Transverse colon (tissue), 4 donors: ENCODE measurements at places on chromosomes 13 and 19. TPM values are rescaled to one million over a fixed set of nuclear protein-coding genes. Genes with fewer than 3 reads are reported as not detected.

DNA sequence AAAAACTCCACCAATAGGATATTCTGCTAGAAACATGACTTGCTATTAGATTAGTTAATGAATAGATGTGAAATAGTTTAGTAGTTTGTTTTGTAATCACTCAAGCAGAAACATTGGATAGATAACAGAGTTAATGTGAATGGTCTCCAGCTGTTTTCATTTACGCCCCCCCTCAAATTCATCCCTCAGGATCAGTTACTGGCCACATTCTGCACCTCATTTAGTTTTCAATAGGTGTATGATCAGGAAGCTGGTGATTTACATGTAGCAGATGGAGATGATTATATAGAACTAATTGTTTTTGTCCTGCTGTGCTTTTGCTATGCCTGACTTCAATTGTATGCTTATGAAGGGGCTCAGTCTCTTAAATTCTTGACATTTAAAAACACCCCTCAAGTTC lies 759.0 kb downstream of the SLITRK6 start:
- DNase-seq: no peak

GRCh38 chr13:38405216-38405615 lies 55.6 kb downstream of the UFM1 start:
- no peak for DNase-seq

GRCh38 chr13:93216122-93216521 lies 10.5 kb upstream of the GPC6 start:
- no peak for DNase-seq

GRCh38 chr19:2743099-2743498 lies 3.3 kb upstream of the SLC39A3 start:
- no peak for DNase-seq

DNA sequence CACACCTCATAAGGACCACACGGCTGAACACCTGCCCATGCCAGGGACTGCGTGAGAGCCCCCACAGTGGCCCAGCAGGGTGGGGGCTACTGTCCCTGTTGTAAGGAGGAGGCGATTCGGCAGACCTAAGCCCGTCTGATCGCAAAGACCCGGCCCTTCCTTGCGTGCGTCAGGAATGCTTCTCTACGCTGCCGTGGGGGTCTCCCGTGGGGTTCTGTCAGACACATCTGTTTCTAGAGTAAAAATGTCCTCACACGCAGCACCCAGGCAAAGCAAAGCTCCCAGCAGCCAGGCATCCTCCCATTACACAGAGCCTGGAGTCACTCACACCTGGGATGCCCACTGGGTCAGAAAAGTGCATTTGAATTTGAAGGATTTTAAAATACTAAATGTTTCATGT lies 147.7 kb upstream of the SOX1 start:
- no peak for DNase-seq

DNA sequence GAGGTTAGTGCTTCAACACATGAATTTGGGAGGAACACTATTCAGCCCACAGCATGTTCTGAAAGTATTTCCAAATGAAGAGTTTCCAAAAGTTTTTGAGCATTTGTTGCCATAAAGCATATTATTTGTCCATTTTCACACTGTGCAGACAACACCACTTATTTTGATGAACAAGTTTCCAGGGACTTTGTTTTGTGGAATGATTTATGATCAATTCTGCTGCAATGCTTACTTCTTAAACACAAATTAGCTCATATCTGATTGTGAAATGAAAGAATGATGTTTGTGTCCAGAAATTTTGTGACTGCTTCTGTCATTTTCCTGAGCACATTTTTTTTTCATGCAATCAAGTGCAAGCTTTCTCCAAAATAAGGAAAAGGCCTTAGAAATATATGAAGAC lies 205.3 kb downstream of the RAP2A start:
- DNase-seq: no peak

DNA sequence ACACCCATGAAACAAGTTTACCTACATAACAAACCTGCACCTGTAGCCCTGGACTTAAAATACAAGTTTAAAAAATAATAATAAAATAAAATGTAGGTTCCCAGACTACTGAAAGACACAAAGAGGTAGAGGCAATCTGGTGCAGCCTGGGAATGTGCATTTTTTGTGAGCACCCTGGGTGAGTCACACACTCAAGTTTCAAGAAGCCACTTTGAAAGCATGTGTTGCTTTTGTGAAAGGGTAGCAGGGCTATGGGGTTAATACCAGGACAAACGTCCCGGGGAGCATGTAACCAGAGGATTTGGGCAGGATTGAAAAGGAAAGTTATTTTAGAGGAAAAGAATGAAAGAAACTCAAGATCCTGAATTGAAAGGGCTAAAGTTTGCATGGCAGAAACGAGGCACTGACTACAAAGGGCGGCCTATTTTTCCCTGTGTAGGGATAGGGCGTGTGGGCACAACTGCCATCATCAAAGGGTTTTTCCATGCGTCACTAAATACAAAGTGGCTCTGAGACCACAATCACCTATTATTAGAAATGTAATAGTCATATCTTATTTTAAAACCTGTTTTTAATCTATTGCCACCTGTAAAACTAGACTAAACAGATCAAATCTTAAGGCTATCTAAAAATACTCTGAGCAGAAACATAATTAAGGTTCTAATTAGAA lies 314.9 kb downstream of the COG6 start:
- no peak for DNase-seq

DNA sequence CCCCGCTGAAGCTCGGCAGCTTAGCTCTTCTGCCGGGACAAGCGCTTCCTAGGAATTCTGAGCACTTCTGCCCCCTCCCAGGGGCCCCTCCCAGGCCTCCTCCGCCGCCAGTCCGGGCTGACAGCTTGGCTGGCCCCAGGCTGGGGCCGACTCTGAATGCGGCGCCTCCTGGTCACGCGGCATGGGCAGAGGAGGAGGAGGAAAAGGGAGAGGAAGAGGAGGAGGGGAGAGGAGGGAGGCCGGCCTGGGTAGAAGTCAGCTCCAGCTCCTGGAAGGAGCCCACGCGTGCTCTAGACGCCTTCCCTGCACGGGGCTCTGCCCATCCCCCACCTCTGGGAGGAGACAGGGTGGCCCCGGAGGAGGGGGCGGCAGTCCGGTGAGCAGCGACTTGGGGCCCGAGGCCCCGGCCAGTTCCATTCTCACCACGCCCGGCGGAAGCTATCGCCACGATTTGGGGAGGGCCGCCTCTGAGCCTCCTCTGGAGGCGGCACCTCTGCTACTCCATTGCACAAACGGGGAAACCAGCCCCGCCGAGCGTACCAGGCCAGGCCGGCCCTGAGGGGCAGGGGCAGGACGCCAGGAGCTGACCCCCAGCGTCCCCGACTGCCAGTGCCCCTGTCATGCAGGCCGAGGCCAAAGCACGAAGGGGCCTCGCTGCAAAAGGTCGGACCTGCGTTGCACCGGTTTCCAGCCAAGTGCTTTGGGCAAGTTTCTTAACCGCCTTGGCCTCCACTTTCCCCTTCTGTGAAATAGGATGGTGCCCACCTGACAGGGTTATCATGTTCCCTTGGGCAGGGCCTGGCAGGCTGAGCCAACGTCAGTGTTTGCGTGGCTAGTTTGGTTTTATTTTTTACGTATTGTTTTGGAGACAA lies 31.6 kb downstream of the CCNE1 start:
- peak; percentile 25 for DNase-seq

- no peak for DNase-seq
Observed at GRCh38 chr13:109608503-109608902, 177.9 kb downstream of the IRS2 start.

DNA sequence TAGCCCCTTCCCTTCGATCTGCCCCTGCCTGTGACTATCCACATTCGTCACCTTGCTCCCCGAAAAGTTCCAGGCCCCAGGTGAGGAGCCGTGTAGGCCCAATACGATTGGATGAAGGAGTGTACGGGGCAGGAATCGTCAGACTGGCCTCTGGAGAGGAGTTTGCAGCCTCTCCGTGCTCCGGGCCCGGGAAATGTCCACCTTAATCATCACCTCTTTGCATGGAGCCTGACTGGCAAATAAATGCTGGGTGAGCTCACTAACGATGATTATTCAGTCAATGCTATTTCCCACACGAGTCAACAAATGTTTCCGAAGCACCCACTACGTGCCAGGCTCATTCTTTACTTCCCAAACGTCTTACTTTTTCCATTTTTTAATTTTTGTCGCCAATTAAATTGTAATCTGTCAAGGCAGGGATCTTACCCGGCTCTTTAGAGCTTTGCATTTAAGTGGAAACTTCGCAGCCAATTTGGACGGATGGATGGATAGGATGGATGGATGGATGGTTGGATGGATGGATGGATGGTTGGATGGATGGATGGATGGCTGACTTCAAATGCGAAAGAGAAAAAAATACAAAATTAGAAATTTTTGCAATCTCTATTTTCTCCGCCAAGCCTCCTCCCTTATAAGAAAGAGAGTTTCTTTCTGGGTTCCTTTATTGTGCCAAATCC lies 45.8 kb downstream of the TGDS start:
- no peak for DNase-seq

DNA sequence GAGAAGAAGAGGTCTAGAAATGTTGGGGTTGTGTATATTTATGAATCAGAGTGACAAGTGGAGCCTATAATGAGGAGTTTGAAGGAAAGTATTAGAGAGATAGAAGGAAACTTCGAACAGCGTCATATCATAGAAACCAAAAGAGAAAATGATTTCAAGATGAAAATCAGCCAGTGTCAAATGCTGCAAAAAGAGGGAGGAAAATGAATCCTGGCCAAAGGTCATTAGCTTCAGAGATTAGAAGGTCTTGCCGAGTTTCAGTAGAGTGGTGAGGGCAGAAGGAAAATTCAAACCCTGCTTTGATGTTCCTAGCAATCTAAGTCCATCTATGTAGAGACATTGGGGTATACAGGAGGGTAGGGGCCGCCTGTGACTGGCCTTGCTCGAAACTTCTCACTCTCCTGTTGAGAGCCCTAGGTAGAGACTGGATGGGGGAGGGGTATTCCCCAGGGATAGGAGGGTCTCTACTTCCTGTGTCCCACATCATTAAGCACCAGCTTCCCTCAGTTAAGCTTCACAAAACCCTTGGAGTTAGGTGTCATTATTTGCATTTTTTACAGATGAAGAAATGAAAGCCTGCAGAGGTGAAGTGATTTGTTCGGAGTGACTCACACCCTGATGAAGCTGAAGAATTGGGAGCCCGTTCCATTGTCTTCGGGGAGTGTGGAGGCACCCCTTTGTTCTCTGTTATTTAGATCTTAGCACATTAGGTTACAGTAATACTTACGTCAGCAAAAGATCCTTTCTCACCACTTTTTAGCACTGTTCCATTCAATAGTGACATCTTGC lies 62.8 kb downstream of the FGF9 start:
- DNase-seq: no peak

The B3GNT3 gene
- total RNA-seq: 180 TPM

The NTF4 gene
- total RNA-seq: not detected

The PCSK4 gene
- 2.6 TPM for total RNA-seq

The SIGLEC5 gene
- total RNA-seq: not detected
